HepG2 (cell line): ENCODE measurements at places on chromosomes 7 and 10.

- no peak overlapping the region for H3K27ac ChIP-seq
- 0 out of 3 replicates have a peak, but pooled peaks cover 2% of the 10 kb centered on the region for H3K27me3 ChIP-seq
- H3K4me3 ChIP-seq, result no peak overlapping the region
- no peaks in the 10 kb centered on the region for H3K36me3 ChIP-seq
These were observed 222.9 kb upstream of the KMT2E start for GRCh38 chr7:104791080-104791479.

- H3K4me3 ChIP-seq, result no peak overlapping the region
- H3K4me1 ChIP-seq, result no peaks in the 10 kb centered on the region
- DNase-seq, result no peak
These were observed 324.3 kb downstream of the DNAJB6 start for GRCh38 chr7:157660971-157661610.

DNA sequence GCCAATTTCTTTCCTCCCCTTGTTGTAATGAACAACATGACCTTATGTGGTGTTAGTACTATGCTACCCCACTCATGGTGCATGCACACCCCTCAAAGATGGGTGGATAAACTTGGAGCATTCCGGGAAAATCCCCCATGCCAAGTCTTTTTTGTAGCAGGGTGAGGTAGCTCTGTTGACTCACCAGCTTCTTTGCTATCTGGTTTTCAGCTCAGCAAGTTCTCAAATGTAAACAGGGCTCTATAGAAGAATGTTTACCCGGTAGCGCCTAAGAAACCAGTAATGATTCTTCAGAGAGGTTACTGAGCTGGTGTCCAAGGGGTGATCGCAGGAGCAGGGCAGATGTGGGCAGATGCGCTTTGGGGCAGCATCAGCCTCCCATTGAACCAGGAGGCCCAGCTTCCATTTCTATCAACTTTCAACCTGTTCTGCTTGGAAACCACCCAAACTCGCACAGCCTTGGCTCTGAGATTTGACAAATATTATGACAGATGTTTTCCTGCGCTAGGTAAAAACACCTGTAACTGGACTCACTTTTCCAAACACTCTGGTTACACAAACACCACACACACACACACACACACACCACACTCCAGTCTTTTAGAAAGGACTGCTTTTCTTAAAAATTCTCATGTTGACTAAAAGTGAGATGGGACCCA lies 87.8 kb downstream of the ZRANB1 start:
- H3K27ac ChIP-seq, result no peak overlapping the region
- DNase-seq, result no peak

DNA sequence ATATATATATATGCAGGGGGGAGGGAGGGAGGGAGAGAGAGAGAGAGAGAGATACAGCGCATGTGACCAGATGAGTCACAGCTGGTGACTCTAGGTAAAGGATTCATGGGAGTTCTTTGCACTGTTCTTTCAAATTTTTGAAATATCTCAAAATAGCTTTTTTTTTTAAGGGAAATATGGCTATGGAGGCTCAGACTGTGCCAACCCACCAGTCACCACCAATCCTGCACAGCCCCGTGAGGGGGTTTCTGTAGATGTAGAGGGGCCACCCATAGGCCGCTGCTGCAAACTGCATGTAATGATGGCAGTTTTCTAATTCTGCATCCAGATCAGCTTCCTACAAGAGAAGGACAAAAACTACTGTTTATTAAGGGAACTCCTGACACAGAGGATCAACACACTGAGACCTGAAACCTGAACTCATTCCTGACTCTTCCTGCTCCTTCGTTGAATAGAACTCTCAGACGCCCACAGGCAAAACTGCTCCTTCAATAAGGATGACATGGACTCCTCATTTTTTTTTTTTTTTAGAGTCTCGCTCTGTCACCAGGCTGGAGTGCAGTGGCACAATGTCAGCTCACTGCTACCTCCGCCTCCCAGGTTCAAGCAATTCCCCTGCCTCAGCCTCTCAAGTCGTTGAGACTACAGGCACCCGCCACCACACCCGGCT lies 17.3 kb downstream of the DAGLB start:
- H3K4me3 ChIP-seq, result no peak overlapping the region
- no peaks in the 10 kb centered on the region for H3K27me3 ChIP-seq
- no peak for DNase-seq
- no peaks in the 10 kb centered on the region for H3K4me1 ChIP-seq
- peaks cover 48% of the 10 kb centered on the region; the same call in 2 of the 3 replicates for H3K36me3 ChIP-seq
- no peak overlapping the region for H3K27ac ChIP-seq
